ENCODE measurements at places on chromosomes 3 and 15. TPM values are rescaled to one million over a fixed set of nuclear protein-coding genes. Genes with fewer than 3 reads are reported as not detected.

- no peak for DNase-seq
These were observed 339.7 kb upstream of the NR2F2 start for GRCh38 chr15:95990833-95991232.

- DNase-seq, result no peak
These were observed 25.3 kb upstream of the SELENOT start for GRCh38 chr3:150577855-150578254.

DNA sequence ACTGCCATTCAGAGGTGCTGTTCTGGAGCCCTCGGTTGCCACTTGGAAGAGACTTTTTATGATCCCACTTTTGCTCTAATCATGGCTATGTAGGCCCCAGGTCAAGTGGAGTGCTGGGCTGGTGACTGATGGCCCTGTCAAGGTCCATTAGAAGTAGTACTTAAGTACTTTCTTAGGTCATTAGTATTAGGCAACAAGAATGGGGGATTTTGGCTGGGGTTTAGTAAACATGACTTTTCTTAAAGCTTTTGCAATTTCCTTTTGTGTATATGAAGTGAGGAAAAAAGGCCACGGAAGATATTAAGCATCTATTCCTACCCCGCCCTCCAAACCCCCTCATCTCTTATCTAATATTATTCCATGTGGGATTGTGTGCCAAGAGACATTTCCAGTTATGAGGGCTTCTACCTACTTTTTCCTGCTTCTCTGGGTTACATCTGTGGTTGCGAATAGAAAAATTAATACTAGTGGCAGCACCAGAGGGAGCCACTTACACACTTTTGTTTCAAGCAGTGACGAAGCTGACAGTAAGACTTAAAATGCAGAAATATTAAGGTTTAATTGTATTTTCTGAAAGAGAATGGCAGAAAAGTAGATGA is 13.9 kb downstream of the NLGN1 start:
- DNase-seq, result peak; percentile 39

The FEM1B gene
- 26.9 TPM for total RNA-seq

DNA sequence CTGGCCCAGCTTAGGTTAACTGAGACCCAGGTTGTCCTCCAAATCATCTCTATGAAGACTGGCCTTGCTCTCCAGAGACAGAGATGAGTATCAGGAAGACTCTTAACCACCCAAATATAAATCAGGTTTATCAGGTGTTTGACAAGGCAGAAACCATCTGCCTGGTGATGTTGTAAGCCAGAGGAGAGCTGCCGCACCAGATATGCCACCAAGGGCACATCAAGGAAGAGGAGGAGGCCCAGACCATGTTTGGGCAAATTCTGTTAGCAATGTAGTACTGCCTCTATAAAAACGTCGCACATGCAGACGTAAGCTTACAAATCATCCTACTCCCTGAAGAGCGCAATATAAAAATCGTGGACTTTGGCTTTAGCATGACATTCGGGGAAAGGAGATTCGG is 21.0 kb upstream of the RPL32 start:
- DNase-seq, result no peak

- peak; percentile 64 for DNase-seq
These were observed 34.4 kb downstream of the PAQR9 start for GRCh38 chr3:142929109-142929508.

Data from A172 (cell line).